Aorta (tissue), 5 donors: ENCODE measurements at places on chromosomes 6 and 20. TPM values are rescaled to one million over a fixed set of nuclear protein-coding genes. Genes with fewer than 3 reads are reported as not detected.

FITM2 gene
- 6.6 TPM for total RNA-seq

- DNase-seq, result no peak
Observed at GRCh38 chr20:7765221-7765620, 175.0 kb downstream of the HAO1 start.

DNA sequence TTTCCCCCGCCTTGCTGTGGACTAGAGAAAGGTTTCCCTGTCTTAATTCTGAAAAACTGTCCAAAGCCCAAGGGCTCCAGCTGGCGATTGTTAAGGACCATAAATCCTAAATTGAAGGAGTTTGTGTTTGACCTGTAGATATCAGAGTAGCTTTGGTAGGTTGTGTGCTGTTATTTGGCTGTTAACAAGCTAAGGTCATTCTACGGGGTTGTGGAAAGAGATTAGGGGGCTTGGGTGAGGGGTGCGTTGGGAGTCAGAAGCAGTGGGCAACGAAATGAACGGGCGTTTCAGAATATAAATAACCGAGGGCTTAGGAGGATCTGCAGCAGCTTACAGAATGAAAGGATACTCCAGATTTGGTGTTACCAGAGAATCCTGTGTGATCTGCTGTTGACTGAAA, 32.6 kb upstream of the BTN3A2 start:
- no peak for DNase-seq

DNA sequence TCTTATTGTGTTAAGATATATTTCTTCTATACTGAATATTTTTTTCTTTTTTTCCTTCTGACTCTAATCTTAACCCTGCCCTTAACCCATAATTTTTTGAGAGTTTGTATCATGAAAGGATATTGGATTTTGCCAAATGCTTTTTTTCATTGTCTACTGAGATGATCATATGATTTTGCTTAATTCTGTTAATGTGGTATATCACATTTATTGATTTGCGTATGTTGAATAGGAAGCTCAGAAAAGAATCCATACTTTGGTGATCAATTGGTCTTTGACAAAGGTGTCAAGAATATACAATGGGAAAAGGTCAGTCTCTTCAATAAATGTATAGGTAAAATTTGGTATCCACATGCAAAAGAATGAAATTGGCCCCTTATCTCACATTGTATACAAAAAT, 588.8 kb upstream of the ADGRB3 start:
- no peak for DNase-seq
